ENCODE measurements at places on chromosomes 1 and 21.

- peak; percentile 51 for DNase-seq
Measured at GRCh38 chr1:199113265-199113869, 474.5 kb downstream of the PTPRC start.

GRCh38 chr1:32485554-32486255, 20.8 kb downstream of the ZBTB8B start:
- no peak for DNase-seq

- no peak for DNase-seq
Measured at GRCh38 chr1:115642168-115643072, 650 bp downstream of the VANGL1 start.

DNA sequence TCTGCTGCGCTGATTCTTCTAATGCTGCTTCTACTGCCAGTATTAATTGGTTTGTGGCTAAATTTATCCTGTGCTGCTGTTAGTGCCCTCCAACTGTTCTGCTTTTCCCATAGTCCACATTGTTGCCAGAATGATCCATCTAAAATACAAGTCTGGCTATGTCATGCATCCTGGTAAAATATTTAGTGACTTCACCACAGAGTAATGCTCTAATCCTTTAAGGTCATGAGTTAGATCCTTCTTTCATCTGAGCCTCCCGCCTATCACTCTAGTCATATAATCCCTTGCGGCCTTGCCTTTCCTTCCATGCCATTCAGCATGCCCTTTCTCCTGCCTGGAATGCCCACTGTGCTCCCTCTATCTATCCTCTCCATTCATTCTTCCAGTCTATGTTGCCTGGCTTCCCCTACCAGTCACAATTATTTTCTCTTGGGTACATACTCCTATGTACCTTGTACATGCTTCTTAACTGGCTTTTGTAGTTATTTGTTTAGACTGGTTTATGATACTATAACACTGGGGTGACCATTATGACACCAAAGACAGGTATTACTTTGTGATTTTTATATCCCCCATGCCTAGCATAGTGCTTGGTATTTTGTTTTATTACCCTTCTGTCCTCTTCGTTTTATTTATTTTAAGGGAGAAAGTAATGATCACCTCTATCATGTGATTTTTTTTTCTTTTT, 144.0 kb downstream of the MAGI3 start:
- DNase-seq, result no peak

- no peak for DNase-seq
Measured at GRCh38 chr1:205537386-205538018, 33.0 kb downstream of the CDK18 start.

- DNase-seq, result no peak
Measured at GRCh38 chr1:167670563-167670962, 40.5 kb downstream of the RCSD1 start.

- no peak for DNase-seq
Measured at GRCh38 chr1:181637998-181638397, 154.7 kb downstream of the CACNA1E start.

GRCh38 chr1:210301615-210302000, 27.1 kb upstream of the HHAT start:
- no peak for DNase-seq

DNA sequence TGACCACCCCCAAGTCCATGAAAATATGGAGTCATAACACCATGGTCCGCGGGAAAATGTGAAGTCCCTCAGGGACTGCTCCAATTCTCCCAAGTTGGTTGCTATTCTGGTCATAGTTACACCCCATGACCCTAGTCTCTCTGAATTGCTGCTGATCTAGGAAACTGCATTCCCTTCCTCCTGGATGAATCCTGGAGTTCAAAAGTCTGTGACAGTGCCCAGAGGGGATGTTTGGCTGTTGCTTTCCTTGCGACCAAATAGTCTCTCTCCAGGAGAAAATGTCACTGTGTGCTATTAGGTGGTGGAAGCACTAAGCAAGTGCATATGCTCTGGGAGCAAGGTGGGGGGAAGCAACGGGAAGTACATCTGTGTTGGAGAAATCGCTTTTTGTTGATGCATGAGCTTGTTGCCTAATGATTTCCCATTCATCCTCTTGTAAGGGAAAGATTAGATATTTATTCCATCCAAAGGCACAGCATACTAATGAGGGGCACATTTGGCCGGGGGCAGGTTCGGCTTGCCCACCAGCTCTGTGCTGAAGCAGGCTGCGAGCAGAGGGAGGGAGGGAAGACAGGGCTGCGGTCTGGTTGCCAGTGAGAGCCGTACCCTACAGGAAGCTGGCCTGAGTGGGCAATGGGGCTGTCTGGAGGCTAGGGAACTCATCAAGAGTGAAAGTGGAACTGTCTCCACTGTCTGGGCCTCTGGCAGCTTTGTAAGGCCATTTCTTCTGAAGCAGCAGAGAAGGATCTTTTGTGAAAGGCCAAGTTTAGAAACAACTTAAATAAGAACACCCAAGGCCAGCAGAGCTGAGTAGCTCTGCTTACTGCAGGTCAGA, 27.2 kb downstream of the SYT6 start:
- DNase-seq, result no peak

GRCh38 chr1:32239337-32239736, 7.7 kb upstream of the FAM167B start:
- DNase-seq, result no peak

All from stimulated activated CD4-positive, alpha-beta T cell treated with anti-CD3 and anti-CD28 coated beads, Interleukin-1b, Interleukin-23, amount 100 ng/mL, for 4 hours (primary cell).